ENCODE measurements at places on chromosomes 13 and 19.

- DNase-seq, result no peak
Measured at GRCh38 chr13:60328073-60328472, 68.9 kb upstream of the TDRD3 start.

DNA sequence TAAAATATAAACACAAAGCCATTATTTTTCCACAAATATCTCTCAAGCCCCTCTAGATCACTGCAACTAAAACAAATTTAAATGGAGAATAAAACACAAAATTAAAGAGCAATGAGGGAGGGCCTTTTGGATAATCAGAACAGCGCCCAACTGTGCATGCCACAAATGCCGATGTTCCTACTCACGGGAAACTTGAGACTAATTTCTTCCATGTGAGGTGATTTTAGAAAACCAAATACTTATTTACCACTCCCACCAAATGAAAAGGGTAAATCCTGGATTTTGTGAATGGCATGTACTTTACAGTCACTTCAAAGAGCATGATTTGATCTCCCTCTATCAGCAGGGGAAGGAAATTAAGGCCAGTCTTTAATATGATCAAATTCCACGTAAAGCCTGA, 74.8 kb downstream of the SLC7A1 start:
- DNase-seq, result no peak

DNA sequence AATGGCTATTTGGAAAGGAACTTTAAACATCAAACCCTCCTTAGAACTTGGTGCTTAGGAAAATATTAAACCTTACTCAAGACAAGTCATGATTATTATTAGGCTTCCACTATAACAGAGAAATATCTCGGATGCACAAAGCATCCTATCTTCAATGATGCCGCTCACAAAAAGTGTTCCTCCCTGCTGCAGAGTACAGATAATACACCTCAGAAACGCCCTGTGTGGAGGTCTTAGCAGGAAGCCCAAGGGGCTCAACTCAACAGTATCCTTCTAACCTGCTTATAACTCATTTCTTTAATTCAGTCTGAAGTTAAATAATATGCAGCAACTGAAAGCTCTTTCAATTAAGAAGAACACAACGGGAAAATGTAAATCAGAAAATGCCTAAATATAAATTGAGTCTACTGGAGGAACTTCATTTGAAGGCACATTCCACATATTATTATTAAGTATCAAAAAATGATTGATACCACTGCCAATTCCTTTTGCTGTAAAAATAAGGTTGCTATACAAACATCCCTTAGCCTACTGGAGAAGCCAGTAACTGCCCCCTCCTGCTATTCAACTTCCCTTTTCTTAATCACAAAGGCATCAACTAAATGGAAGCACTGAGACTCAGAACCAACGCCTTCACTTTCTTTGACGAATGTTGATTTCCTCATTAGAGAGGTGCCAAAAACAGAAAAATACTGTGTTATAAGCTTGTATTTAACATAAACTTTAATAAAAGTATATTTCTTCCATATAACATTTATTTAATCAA, 12.0 kb downstream of the ELF1 start:
- DNase-seq, result no peak

DNA sequence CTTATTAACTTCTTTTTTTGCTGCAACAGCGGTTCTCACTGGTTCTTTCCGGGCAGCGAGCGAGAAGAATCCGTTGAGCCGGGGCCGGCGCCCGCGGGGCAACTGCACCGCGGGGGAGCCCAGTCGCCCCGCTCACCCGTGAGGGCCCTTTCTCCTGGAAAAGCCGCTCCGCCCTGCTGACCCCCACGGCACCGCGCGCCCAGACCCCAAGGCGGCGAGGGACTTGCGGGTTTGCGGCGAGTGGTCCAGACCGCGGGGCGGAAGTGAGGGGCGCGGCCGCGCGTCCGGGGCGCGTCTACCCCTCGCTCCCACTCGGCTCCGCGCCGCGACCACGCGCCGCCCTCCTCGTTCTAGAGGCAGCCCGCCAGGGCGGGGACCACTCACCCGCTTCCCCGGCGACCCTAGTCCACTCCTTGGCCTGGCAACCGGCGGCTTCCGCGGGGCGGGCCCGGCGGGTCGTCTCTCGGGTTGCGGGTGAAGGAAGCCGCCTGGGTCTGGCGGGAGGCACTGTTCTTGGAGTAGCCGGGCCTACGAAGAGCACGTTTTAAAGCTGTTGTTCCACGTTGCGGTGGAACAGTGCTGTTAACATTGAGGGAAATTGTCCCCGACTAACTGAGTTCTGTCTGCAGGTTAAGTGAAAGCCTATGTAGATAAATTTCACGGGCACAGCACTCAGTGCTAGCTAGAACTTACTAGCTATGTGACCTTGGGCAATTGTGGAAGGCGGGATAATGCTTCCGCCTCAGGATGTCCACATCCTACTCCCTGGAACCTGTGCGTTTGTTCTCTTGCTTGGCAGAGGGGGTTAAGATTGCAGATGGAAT, at the start of gene NEK3:
NEK3 (minus strand) TSS at position 439 of the 824 bp plus-strand sequence. CDS start 3,406 bp downstream, outside the sequence.
- peak; percentile 85 for DNase-seq

GRCh38 chr13:23985839-23986238, 88.5 kb upstream of the C1QTNF9B start:
- no peak for DNase-seq

- DNase-seq, result no peak
Measured at GRCh38 chr13:46297361-46297811, 85.7 kb downstream of the LRRC63 start.

- DNase-seq, result no peak
Measured at GRCh38 chr19:2978166-2978767, 903 bp downstream of the TLE6 start.

GRCh38 chr13:77975358-77976042, 56.9 kb upstream of the EDNRB start:
- no peak for DNase-seq

DNA sequence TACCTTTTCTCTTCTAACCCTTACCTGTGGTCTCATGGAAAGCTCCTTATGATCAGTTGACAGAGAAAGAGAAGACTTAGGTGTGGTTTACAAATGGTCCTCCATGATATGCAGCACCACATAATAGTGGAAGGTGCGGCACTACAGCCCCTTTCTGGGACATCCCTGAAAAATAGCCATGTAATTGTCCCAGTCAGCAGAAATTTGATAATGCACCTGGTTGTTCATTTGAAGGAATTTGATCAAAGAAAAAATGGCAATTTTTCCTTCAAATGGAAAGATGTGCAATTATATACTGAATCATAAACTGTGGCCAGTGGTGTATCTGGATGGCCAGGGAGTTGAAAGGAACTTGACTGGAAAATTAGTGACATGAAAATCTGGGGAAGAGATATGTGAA, 293.6 kb upstream of the PCDH20 start:
- DNase-seq, result no peak

DNA sequence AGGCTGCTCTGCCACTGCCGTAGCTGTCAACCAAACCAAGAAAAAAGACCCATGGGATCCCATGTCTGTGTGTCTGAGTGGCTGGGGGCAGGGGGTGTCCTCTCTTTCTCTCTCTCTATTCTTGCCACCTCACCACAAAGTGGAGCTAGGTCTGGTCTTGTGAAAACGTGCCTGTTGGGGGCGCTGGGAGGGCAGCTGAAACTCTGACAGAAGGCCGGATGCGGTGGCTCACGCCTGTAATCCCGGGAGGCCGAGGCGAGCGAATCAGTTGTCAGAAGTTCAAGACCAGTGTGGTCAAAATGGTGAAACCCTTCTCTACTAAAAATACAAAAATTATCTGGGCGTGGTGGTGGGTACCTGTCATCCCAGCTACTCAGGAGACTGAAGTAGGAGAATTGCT, 29.2 kb downstream of the ZNF146 start:
- DNase-seq, result no peak

DNA sequence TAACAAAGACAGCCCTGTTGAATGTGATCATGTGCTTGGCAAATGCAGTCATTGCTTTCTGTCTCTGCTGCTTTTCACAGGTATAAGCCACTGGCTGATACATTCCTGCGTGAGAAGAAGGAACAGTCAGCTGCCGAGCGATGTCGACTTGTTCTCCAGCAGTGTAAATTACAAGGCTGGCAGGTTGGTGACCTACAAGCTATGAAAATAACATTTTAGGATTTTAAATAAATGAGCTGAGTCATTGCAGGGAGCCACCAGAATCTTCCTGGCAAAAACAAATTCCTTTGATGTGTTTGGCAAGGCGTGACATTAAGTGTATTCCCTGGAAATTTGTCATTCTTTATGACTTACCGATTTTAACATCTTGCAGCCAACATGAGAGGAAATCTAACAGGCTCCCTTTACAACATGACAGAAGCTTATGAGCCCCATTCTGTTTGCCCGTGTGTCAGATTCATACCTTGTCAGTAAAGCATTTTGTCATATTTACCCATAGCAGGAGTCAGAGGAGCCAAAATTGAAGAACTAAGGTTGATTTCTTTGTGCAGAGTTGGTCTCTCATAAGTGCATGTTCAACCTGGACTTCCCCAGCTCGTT, 471.4 kb downstream of the MYO16 start:
- no peak for DNase-seq

DNA sequence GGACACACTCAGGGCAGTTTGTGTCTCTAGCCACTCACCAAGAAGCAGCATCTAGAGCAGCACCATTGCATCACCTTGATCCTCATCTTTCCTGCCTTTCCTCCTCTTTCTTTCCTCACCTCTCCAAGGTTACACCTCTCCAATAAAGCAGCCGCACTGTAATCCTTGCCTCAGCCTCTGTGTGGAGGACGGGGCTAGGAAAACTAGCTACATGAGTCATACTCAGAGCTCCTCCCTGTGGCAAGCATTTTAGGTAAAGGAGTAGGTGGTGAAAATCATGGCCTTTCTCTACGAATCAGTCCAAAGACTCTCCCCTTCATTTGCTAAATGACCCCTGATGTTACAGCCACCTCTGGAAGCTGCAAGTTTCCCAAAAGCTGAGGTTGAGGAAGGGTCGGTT, 108.9 kb downstream of the DNAJC15 start:
- DNase-seq, result no peak

DNA sequence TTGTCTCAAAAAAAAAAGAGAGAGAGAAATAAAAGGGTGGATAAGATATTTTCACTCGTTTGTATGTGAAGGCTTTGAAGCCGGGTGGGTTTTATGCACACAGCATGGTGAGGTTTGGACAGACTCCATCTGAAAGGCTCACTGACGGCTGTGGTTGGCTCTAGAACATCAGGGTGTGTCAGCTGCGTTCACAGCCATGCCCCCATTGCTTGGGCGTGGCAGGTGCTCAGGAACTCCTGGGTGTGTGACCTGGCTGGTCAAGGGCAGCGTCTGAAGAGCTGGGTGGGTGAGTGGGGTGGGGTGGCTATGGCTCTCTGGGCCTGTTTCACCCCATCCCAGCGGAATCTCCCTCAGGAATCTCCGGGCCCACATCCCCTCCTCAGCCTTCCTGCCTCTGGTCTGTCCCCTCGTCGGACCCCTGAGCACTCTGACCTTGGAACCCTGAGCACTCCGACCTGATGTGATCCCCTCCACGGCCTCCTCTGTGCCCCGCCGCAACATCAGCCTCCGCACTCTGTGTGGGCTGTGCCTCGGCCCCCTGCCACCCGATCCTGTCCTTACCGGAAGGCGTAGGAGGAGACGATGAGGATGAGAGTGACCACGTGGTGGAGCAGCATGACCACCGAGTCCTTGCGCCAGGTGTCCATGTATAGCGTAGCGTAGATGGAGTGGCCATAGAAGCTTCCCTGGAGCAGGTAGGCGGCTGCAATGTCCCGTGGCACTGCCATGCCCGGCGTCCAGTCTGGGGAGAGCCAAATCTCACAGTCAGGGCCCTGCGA, 12.2 kb downstream of the CERS1 start:
- no peak for DNase-seq

DNA sequence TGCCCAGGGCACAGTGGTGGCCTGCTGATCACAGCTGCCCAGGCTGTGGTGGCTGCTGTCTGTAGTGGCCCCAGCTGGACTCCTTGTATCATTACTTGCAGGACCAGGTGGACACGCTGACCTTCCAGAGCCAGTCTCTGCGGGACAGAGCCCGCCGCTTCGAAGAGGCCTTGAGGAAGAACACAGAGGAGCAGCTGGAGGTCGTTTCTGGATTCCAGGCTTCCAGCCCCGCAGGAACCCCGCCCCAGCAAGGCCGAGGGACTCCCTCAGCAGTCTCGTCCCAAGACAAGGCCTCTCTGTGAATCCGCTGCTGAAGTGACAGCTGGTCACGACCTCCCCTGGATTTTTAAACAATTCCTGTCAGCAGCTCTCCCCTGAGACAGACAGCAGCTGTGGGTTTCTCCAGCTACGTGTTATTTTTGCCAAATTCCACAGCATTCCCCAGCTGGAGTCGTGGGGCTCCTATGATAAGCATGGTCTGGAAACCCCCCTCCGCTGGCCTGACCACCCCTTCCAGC, 98.3 kb downstream of the SLC7A1 start:
- DNase-seq, result no peak

DNA sequence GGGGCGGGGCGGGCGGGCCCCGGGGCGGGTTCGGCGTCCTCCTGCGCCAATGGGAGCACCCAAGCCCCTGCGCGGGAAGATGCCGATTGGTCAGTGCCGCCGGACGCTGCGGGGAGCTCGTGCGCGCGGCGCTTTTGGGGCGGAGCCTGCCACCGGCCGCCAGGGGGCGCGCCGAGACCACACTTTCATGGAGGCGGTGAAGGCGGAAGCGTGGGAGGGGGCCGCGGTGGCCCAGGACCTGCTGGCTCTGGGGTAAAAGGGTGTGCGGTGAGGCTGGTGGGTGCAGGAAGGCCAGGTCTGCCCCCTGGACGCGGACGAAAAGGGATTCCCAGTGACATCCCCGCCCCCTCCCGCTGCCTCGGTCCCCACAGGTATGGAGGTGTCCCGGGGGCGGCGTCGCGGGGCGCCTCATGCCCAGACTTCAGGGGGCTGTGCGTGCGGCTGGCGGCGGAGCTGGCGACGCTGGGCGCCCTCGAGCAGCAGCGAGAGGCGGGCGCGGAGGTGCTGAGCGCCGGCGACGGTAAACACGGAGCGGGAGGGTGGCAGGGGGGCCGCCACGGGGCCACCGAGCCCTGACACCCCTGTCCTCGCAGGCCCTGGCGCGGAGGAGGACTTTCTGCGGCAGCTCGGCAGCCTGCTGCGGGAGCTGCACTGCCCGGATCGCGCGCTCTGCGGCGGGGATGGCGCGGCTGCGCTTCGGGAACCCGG, at the start of gene FAM98C:
FAM98C (plus strand) TSS at position 127 of the 708 bp plus-strand sequence; CDS start at position 188, 61 bp downstream.
- peak; percentile 97 for DNase-seq

GRCh38 chr13:99652141-99652540, 150.9 kb downstream of the TM9SF2 start:
- DNase-seq, result no peak

DNA sequence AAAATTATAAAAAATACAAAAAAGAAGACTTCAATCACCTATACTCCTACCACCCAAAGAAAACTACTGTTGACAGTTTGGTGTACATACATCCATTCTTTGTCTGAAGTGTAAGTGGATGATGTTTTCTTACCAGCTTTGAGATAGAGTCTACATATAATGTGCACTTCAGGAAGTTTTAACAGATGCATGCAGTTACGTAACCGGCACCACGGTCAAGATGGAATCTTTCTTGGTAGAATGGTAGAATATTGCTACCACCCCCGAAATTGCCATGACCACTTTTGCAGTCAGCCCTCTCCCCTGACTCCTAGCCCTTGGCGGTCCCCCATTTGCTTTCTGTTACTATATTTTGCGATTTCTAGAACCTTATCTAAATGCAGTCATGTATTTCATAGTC, 1.4 kb downstream of the CUL4A start:
- no peak for DNase-seq
